ENCODE measurements at places on chromosomes 5 and 9.

DNA sequence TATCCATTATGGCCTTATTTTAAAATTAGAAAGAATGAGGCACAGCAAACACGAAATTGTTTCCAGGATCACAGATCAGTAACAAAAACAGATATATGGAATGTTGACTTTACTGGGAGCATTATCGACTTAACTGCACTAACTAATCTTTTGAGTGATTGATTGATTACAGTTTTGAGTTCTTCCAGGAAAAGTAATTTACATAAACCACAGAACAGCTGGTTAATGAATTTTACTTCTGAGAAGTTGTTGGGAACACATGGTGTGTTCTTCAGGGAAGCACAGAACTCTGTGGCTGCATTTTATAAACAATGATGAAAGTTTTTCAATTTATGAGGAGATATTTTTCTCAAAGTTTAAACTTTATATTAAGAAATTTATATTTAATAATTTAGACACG lies 802.4 kb upstream of the ACO1 start:
- no peak for DNase-seq

DNA sequence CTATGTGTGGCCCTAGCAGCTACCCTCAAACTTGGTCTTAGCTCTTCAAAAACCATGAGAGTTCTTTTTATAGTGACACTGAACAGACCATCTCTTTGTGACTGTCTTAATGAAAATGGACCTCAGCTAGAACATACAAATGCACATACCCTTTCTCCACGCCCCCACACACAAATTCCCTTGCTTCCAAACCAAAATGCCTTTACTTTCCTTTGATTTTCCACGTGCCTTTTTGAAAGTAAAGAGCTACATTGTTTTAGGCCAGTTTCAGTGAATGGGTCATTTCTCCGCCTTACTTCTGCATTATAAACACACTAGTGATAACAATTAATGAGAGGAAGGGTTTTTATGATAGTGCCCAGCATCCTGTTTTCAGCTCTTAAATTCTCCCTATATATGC lies 105.8 kb upstream of the EFNA5 start:
- DNase-seq, result no peak

DNA sequence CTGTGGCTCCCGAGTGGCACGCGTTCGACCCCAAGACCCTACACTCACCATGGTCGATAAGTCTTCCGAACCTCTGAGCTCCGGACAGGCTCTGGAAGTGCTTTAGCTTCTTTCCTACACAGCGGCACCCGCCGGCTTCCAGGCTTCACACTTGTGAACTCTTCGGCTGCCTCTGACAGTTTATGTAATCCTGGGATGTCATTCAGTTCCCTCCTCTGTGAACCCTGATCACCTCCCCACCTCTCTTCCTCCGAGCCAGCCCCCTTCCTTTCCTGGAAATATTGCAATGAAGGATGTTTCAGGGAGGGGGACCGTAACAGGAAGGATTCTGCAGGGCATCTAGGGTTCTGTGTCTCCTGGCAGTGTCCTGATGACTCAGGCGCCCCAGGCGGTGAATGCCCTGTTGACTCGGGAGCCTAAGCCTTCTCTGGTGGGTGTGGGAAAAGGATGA lies at the start of gene CD14:
Gene CD14 (minus strand): TSS at position 155 of the 451 bp plus-strand sequence. CDS start 104 bp downstream, at position 51.
- DNase-seq, result no peak

DNA sequence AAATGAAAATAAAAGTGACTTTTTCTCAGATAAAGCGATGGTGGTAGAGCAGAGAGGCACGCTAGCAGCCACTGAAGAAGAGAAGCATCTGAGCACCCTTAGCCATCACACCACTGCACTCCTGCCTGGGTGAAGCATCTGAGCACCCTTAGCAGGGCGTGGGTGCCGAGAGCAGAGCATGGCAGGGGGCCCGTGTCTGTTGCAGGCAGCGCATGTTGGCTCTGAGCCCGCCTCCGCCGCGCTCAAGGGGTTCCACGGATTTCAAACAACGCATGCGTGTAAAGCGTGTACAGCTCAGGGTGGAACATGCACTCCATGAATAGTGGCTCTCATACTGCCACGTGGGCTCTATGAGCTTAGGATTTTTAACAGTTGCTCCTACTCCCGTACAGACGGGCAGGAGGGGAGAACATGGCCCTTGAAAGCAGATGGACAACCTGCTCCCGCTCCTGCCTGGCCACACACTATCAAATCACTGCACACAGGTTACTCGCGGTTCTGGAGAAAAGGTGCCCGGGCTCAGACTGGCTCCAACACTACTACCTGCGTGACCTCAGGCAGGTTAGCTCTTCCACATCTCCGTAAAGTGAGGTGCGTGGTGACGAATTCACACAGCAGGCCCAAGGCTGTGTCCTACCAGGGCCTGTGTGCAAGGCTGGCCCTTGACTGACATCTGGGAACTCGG lies 12.1 kb downstream of the LRRC14B start:
- no peak for DNase-seq

DNA sequence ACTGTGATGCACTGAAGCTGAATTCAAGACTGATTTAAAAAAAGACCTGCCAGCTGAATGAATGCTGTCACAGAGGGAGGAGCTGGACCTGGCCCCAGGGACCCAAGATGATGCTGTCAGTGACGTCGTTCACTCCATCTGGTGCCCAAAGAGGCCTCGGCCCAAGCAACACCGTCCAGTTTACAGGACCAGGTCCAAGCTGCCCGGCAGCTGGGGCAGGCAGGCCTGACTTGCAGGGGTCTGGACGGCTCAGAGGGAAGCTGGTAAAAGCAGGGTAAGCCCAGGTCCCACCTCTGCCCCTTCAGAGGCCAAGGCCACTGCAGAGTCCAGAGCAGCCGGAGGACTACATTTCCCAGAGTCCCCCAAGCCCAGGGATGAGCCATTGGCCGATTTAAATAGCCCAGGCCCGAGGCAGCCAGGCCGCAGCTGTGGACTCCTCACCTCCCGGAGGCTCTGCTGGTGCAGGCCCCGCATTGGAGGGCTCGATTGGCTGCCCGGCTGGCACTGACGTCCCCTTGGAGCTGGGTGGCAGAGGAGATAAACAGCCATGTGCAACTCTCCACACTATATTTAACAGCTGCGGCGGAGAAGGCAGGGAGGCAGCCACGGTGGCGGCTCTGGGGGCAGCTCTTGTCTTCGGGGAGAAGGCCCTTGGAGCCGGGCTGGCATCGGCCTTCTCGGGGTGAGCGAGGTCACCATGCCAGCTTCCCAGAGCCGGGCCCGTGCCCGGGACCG lies at the start of gene PLPP7:
Gene PLPP7 (plus strand): TSS at position 423 of the 735 bp plus-strand sequence. CDS start 275 bp downstream, at position 698.
- DNase-seq, result no peak

- no peak for DNase-seq
Observed at GRCh38 chr5:17156463-17156862, 61.0 kb upstream of the BASP1 start.

DNA sequence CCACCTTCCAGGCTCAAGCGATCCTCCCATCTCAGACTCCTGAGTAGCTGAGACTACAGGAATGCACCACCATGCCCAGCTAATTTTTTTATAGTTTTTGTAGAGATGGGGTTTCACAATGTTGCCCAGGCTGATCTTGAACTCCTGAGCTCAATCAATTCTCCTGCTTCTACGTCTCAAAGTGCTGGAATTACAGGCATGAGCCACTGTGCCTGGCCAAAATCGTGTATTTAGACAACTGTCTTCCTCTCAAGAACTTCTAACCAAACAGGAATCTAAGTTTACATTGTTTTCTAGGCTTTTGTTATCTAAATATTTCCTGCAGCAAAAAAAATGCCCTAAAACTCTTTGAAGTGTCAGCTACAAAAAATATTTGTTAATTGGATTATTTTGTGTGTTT lies 78.8 kb downstream of the NLN start:
- DNase-seq, result no peak
